ENCODE measurements at places on chromosomes 3 and 15. TPM values are rescaled to one million over a fixed set of nuclear protein-coding genes. Genes with fewer than 3 reads are reported as not detected.

Gene GOLGA6L7
- total RNA-seq, result not detected

Gene PCLAF
- total RNA-seq, result 0.39 TPM

Gene CATSPER2
- total RNA-seq, result 11.4 TPM

Gene COL7A1
- total RNA-seq, result 1.2 TPM

Gene DPPA4
- not detected for total RNA-seq

Gene BCL2A1
- 28.5 TPM for total RNA-seq

Gene FOXL2
- total RNA-seq, result not detected

Gene GYG1
- total RNA-seq, result 20.9 TPM

Gene TLR9
- total RNA-seq, result 3.0 TPM

Gene SAMD7
- total RNA-seq, result not detected

Gene ZDHHC23
- total RNA-seq, result 7.3 TPM

Gene TNK2
- 136 TPM for total RNA-seq

Gene LMAN1L
- total RNA-seq, result 0.39 TPM

Gene CHRM5
- not detected for total RNA-seq

Gene SCAANT1
- not detected for total RNA-seq

Gene SLC2A2
- not detected for total RNA-seq

Gene KBTBD13
- total RNA-seq, result not detected

Gene CPLX3
- total RNA-seq, result not detected

Gene TPRG1
- total RNA-seq, result 61.4 TPM

Gene RTP3
- total RNA-seq, result not detected

Gene PLCL2
- total RNA-seq, result 69.1 TPM

All from CD4-positive, alpha-beta memory T cell (primary cell).